ENCODE measurements at places on chromosomes 4 and X. TPM values are rescaled to one million over a fixed set of nuclear protein-coding genes. Genes with fewer than 3 reads are reported as not detected.

The CXCL3 gene
- 12.1 TPM for total RNA-seq

The SPIN2B gene
- total RNA-seq: 9.8 TPM

The SHISA3 gene
- total RNA-seq: 3.7 TPM

The P2RY4 gene
- total RNA-seq: 0.38 TPM

The TMEM154 gene
- total RNA-seq: 19.6 TPM

The OGT gene
- 149 TPM for total RNA-seq

The CLDN34 gene
- 0.50 TPM for total RNA-seq

The TMSB15B gene
- total RNA-seq: 1.2 TPM

The HTN1 gene
- total RNA-seq: not detected

The TCP11X2 gene
- total RNA-seq: 0.27 TPM

The DOK7 gene
- 4.0 TPM for total RNA-seq

The FRYL gene
- total RNA-seq: 85.0 TPM

The PLXNA3 gene
- total RNA-seq: 49.0 TPM

The ATOH1 gene
- not detected for total RNA-seq

The BLTP1 gene
- 84.4 TPM for total RNA-seq

The NUP62CL gene
- 1.4 TPM for total RNA-seq

The SMARCA1 gene
- 23.2 TPM for total RNA-seq

The RTL9 gene
- not detected for total RNA-seq

The VSIG4 gene
- 569 TPM for total RNA-seq

The ARHGAP36 gene
- total RNA-seq: not detected

The MAGEA2 gene
- total RNA-seq: not detected

The FHDC1 gene
- total RNA-seq: 21.9 TPM

The WFS1 gene
- 70.3 TPM for total RNA-seq

The GC gene
- total RNA-seq: 0.86 TPM

The PNMA6A gene
- 1.2 TPM for total RNA-seq

The STOX2 gene
- 12.8 TPM for total RNA-seq

The FRMD7 gene
- not detected for total RNA-seq

The PITX2 gene
- not detected for total RNA-seq

The ATP10D gene
- 25.2 TPM for total RNA-seq

Data from lower lobe of right lung (tissue), 2 donors.